Left ventricle myocardium superior (tissue), 1 donor: ENCODE measurements at places on chromosomes 4 and X.

- no peak for DNase-seq
Measured at GRCh38 chr4:42985976-42986375, 93.5 kb downstream of the GRXCR1 start.

- DNase-seq, result no peak
Measured at GRCh38 chrX:17679261-17679660, 58.0 kb upstream of the SCML1 start.

DNA sequence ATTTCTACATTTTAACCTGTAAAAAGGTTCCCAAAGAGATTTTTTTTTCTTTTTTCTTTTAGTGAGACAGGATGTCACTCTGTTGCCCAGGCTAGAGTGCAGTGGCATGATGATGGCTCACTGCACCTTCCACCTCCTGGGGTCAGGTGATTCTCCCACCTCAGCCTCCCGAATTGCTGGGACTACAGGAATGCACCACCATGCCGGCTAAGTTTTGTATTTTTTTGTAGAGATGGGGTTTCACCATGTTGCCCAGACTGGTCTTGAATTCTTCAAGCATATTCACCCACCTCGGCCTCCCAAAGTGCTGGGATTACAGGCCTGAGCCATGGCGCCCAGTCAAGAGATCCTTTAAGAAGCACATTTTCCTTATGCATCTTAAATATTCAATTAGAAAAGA, 12.6 kb downstream of the RHOH start:
- no peak for DNase-seq

GRCh38 chr4:8710946-8711345, 118.4 kb downstream of the CPZ start:
- no peak for DNase-seq

DNA sequence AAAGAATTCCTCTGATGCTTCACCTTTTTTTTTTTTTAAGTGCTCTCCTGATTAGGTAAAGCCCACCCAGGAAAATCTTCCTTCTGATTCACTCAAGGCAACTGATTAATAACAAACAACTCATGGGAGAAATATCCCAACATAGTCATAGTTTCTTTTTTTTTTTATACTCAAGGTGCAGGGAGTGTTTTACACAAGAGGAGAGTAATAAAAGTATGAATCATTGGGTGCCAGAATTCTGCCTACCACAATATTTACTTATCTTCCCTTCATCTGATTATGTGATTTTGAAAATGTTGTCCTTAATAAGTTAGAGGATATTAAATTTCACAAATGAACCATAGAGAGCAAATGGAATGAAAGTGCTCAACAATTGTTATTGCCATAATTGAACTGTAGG, 329.9 kb downstream of the TECRL start:
- DNase-seq, result no peak
